ENCODE measurements at places on chromosomes 6 and 20.

- no peak for DNase-seq
Observed at GRCh38 chr6:116763048-116763447, 2.5 kb downstream of the FAM162B start.

- DNase-seq = no peak
Observed at GRCh38 chr6:36970892-36971842, 14.8 kb downstream of the MTCH1 start.

- no peak for DNase-seq
Observed at GRCh38 chr6:148509119-148509799, 166.6 kb downstream of the SASH1 start.

DNA sequence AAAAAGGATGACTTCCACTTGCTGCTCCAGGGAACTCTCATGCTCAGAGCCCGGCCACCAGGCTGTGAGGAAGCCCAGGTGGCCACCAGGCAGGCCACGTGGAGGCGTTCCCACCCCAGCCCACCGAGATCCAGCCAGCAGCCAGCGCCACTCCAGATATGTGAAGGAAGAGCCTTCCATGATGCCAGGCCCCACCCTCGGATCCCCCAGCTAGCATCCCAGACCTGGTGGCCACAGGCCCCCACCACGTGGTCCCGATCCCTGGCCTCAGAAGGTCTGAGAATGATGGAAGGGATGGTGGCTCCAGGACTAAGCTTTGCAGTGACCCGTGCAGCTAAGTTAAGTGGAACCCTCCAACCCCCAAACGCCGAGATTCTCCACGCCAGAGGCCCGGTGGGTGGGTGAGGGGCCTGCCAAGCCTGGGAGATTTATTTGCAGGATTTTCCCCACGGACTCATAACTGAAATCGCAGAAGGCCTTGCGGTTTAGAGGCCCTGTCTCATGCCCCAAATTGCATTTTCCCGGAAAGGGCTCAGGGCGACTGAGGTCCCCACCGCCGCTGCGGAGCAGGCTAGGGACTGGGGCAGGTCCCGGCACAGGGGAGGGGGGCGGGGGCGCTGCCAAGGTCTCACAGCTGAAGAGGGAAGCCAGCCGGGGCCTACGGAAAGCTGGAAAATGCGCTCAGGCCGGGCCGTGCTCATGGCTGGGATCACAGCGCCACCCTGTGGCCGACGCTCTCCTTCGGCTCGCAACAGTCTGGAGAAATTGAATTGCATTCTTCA lies 31.1 kb upstream of the CST7 start:
- no peak for DNase-seq

- no peak for DNase-seq
Observed at GRCh38 chr6:6624269-6624990, 35.9 kb downstream of the LY86 start.

DNA sequence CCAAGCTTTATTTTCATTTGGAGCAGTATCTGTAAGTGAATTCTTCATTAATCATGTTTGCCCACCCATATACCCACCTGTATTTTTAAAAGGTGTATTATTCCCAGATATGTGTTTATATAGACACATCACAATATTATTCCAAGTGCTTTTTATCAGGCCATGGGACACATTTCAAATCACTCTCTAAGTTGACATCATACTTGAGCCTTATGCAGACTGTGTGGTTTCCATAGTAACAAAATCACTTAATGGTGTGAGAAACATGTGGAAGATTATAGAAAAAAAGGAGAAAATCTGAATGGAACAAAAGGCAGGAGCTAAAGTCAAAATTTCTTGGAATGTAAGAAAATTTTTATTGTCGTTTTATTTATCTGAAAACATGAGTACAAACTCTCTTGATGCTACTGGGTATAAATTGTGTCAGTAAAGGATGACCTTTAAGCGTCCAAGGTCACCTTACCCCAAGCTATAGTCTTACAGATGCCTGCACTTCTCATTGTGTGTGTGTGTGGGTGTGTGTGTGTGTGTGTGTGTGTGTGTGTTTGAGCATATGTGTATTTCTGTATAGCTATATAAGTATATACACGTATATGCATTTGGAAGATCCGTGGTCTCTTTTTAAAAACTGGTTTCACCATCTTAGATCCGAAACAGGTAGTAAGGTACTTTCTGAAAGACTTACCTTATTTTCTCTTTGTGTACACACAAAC lies 79.8 kb upstream of the CCN6 start:
- no peak for DNase-seq

DNA sequence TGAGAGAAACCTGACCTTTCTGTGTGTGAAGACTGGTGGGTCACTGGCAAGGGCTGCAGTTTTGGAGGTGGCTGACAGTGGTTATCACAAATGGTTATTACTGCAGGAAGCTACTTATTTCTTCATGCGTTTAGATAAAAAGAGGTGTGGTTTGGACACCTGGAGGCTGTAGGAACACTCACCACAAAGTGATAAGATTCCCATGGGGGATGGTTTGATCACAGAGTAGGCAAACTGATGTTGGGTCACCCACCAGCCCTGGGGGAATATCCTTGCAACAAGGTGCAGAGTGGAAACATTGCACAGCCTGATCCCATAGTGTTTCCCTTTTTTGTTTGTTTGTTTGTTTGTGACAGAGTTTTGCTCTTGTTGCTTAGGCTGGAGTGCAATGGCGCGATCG lies 33.9 kb upstream of the RNGTT start:
- DNase-seq = no peak

DNA sequence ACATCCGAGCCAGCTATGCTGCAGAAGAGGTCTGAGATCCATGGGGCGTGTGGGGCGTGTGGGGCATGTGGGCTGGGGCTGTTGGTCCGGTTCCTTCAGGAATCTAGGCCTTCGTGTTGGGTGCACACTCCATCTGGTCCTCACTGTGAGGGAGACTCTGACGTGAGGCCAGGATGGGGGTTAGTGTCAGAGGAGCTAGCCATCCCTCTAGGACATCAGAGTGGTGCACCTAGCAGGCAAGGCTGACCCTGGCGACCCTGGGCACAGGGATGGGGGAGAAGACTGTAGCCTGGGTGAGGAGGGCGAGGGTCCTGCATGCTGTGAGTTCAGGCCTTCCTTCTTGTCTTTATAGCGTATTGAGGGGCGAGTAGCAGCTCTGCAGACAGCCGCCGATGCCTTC lies 8.7 kb upstream of the PTPRA start:
- DNase-seq = no peak

- DNase-seq = no peak
Observed at GRCh38 chr6:103895136-103895535, 964.6 kb downstream of the HACE1 start.

- DNase-seq = no peak
Observed at GRCh38 chr20:36607586-36608387, 2.2 kb downstream of the RAB5IF start.

GRCh38 chr20:29301624-29302259 lies 1955.7 kb upstream of the DEFB115 start:
- no peak for DNase-seq

- DNase-seq = peak; percentile 7
Observed at GRCh38 chr6:90375681-90376439, 79.2 kb upstream of the BACH2 start.

DNA sequence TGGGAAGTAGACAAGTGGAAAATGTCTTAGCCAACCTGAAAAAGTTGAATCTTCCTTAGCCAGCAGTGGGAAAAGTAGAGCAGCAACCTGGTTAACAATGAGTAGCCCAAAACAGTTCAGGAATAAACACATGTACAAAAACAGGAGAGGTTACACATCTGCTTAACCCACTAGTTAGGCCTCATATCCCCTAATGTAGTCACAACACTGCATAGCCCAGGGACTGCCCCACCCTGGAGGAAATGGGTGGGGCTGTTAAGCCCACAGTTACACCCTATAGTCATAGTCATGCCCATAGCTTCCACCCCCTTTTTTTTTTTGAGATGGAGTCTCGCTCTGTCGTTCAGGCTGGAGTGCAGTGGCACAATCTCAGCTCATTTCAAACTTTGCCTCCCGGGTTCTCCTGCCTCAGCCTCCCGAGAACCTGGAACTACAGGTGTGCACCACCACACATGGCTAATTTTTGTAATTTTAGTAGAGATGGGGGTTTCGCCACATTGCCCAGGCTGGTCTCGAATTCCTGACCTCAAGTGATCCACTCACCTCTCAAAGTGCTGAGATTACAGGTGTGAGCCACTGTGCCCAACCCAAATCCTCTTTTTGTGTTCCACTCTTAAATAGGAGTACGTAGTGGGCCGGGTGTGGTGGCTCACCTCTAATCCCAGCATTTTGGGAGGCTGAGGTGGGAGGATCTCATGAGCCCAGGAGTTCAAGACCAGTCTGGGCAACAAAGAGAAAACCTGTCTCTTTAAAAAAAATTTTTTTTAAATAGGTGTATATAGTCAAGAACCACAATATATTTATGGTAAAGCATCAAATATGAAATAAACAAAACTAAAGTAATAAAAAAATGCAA lies 24.5 kb downstream of the ILRUN start:
- no peak for DNase-seq

DNA sequence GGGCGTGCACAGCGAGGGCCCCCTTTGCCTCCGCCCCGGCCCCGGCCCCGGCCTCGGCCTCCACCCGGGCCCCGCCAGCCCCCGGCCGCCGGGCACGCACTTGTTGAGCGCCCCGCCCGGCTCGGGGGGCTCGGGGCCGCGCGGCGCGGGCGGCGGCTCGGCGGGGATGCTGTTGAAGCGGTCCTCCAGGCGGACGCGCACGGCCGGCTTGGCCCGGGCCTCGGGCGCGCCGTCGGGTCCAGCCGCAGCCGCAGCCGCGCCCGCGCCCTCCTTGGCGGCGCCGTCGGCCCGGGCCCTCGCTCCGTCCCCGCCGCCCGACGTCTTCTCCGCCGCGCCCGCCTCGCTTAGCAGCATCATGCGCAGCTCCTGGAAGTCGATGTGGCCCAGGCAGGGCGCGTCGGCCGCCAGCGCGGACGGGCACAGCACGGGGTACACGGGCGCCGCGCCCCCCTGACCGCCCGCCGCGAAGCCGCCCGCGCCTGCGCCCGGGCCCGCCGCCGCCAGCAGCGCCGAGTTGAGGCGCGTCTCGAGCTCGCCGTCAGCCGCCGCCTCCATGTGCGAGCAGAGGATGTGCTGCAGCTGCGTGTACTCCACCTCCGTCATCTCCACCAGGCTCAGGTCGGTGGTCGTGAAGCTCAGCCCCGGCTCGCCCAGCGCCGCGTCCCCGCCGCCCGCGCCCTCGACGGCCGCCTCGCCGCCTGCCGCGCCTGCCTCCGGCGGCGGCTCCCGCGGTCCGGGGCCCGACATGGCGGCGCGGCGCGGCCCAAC lies 514 bp downstream of the TCFL5 start:
- DNase-seq = no peak

DNA sequence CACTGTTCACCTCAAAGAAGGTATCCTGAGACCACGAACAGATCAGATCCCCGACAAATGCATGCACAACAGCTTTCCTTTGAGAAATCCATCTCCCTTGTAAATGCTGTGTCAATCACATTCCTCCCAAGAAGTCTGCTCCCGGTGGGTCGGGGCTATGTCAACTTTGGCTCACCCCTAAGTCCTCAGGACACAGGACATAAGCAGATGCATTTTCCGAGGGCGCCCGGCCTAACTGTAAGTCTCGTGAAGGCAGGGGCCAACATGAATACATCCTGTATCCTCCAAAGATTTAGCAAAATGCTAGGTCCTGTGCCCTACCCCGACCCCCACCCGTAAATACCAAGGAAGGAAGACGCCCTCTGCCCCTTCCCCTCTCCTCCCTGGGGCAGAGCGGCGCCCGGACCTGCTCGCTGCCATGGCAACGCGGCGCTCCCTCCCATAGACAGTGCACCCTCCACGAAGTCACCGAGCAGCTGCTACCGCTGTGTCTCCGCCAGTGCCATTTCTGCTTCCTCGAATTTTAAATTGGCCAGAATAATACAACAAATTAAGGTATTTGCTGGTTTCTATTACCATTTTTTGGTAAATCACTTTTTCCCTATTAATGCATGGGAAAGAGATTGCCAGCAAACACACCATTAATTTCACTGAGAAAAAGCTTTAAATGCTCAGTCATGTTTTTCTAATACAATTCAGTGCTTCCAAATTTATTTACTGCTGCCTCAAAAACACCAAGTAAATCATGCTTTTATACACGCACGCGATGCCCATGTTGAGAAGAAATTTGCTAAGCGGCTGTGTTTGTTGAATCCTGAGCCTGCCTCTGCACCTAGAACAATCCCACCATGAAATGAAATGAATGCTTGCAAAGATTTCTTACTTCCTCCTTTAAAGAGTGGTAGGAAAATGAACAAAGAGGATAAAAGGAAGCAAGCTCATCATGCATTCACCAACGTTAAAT lies 100.6 kb downstream of the PCSK2 start:
- DNase-seq = no peak

GRCh38 chr6:56297022-56297989 lies 49.9 kb upstream of the COL21A1 start:
- DNase-seq = no peak

DNA sequence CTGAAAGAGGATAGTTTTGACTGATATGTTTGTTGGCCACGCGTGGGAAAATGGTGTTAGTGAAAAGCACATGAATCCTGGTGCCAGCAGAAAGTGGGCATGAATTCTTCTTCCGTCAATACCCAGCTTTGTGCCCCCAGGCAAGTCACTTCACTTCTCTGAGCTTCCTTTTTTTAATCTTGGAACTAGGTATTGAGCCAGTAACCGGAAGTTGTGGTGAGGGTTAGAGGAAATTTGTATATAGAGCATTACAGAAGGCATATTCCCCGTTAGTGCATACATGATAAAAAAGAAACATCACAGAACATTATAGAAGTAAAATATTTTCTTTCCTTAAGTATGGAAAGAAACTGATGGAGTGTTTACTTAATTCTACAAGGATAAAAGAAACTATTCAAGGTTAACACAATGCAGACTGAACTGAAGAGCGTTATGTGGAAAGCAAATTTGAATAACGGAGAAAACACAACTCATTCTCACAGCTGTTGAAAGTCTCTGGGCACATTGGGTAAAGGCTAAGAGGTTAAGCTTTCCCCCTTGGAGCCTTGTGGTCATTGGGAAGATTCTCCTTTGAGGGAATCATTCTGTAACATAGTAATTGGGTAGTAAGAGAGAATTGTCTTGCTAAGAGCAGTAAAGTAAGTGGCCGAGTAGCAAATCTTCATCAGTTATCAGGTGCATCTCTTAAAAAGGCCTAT lies 223.1 kb downstream of the BCAS1 start:
- DNase-seq = no peak

DNA sequence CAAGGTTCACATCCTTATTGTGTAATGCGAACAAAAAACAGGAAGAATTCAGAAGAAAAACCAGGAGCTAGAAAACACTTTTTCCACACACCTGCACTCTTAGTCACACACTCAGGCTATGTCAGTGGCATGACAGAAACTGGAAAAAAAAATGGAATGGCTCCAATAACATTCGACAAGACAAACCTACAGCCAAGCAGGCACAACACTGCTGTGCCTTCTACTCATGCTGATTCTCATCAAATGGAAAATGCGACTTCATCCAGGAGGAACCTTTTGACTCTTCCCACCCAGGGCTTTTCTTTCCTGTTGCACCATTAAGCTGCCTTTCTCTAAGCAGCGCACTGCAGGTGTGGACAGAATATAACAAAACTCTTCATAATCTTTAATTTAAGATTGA lies 163.2 kb upstream of the BTBD3 start:
- no peak for DNase-seq

GRCh38 chr6:148915810-148916209 lies 169.0 kb downstream of the UST start:
- no peak for DNase-seq

Data from substantia nigra (tissue), 51 donors.